ENCODE measurements at places on chromosomes 6 and 20.

- DNase-seq: no peak
These were observed 394.0 kb upstream of the SLC35B3 start for GRCh38 chr6:8829296-8829695.

DNA sequence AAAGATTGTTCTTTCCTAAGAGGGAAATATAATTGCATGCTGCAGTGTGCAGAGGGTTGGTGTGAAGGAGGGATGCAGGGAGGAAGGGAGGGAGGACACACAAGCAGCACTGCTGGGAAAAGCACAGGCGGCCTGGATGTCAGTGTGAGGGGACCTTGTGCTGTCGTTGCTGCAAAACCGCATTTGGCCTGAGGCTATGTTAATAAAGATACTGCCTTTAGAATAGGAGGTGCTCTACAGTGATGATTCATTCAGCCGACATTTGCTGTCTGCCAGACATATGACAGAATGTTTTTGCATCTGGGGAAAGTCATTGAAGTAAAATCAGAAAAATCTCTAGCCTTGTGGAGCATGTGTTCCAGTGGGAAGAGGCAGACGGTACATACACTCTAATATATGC, 50.5 kb upstream of the TRIM26 start:
- DNase-seq: no peak

- no peak for DNase-seq
These were observed 46.0 kb upstream of the HINT3 start for GRCh38 chr6:125910527-125910926.

DNA sequence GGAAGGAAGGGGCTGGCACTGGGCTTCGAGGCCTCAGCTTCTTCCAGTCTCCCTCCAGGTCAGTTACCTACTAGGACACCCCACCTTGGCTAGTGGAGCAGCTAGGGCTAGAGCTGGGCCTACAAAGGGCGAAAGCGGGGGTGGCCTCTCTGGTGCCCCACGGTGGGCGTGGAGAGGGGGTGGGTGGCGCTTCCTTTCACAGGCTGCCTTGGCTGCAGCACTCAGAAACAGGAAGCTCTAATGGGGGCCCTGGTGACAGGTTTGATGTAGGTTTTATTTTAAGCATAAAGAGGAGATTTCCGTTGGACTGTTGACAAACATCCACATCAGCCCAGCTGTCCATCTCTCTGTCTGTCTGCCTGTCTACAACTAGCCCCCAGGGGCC, 13.4 kb downstream of the FAM110A start:
- peak; percentile 68 for DNase-seq

GRCh38 chr20:50909413-50909812, 21.8 kb downstream of the ADNP start:
- DNase-seq: no peak

DNA sequence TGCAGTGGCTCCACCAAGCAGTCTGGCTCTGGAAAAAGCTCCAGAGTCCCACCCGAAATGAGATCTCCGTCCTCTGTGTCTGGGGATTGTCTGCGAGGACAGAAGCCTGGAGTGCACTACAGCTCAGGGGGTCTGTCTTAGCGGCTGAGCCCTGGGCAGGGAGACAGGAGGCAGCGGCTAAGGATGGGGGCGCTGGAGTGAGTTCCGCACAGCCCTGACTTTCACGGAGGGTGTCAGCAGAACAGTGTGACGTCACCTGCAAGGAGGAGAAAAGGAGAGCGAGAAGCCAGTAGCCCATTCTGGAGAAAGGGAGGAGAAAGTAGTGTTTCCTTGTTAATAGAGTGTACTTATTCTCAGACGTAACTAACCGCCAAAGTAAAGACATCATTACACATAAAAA, 97.6 kb downstream of the FAM50B start:
- no peak for DNase-seq

DNA sequence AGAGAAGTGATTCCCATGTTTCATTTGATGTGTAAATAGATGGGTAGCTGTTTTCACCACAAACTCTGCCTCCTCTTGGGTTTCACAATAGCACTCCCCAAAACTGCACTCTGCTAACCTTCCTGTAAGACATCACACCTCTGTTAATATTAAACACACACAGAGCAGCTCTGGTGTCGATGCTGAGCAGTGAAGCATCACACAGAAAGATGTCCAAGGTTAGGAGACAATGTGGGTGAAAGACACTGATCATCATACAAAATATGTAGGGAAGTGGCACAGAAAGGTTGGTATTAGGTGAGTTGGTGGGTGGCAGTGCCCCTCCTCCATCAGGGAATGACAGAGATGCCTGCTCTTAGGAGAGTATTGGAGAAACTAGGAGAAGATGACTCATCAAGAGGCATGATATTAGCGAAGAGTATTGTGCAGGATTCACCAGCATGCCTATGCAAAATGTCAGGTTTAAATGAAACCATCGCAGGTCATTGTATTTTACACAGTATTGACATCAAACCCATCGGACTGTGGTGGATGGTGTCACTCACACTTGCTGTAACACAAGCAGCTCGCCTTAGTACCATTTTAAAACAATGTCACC, 199.7 kb downstream of the TBXT start:
- DNase-seq: no peak

DNA sequence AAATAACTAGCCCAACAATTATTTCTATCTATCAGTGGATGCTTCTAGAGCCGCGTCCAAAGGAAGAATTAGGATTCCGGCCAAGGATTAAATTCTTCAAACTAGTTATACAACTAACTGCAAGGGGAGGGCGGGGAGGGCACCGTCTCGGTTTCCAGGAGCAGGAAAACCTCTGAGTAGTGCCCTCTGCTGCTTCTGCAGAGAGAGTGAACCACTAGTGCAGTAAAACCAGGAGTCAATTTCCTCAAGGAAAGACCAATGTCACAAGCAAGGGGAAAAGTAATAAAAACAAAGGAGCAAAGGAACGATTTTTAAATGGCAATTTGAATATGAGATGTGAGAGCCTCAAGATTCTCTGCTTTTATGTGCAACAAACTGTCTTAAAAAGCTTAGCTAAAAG, 16.5 kb upstream of the UBE2J1 start:
- DNase-seq: no peak

- no peak for DNase-seq
These were observed 23.1 kb downstream of the TFAP2A start for GRCh38 chr6:10391799-10392198.

Data from stimulated activated CD8-positive, alpha-beta memory T cell treated with anti-CD3 and anti-CD28 coated beads, Interleukin-4, amount 100 ng/mL, for 48 hours (primary cell).